Kidney tubule cell (primary cell): ENCODE measurements at places on chromosomes 12 and 14.

GRCh38 chr14:50774542-50775267, 56.3 kb downstream of the NIN start:
- no peak for DNase-seq

DNA sequence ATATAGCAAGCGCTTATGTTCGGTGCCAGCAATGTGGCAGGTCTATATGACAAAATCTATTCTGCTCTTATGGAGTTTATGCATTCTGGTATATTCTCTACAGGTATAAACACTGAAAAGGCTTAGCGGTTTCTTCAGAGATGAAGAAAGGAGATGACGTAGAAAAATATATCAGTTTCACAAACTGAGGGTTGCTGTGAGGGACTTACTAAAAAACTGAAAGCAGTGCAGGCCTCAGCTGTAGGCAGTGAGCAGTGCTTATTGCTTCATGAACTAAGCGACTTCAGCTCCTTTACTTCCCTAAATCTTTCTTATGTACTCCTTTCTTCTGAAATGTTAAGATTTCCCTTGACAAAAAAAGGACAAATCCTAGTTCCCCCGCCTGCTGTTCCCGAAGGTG, 4.5 kb downstream of the DDX47 start:
- DNase-seq = no peak

- DNase-seq = peak; percentile 17
Observed at GRCh38 chr12:1839956-1840951, 19.9 kb downstream of the LRTM2 start.

- DNase-seq = peak; percentile 89
Observed at GRCh38 chr12:121709478-121709961, 3.0 kb upstream of the TMEM120B start.

DNA sequence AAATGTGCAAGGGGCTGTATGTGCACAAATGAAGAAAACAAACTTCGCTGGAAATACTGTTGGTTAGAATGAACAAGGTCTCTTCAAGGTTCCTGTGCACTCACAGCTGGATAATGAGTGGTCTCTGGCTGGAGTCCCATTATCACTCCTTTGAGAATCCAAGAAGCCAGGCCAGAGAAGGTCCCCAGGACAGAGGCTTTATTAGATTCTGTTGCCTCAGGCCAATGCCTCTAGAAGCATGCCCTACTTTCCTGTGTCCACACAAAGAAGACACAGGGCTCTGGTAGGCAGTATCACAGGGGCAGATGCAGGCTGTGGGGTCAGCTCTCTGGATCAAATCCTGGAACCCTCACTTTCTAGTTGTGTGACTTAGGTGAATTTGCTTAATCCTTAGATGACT, 384.7 kb downstream of the GRIN2B start:
- no peak for DNase-seq

DNA sequence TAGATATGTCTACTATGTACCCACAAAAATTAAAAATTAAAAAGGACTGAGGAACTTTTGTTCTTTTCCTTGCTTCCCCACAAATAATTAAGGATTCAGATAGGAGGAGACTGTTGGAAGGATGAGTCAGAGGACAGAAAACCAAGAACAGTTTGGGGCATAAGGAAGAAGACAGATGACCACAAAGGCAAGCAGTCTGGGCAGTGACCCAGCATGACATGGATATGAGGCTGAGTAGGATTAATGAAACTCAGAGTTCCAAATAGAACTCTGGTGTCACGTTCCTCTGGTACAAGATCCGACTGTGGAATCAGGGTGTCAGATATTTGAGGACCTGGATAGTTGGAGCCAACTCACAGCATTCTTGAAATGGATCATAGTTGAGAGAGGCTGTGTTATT, 89.3 kb upstream of the SLC38A4 start:
- peak; percentile 85 for DNase-seq
